ENCODE measurements at places on chromosomes 11 and 22.

DNA sequence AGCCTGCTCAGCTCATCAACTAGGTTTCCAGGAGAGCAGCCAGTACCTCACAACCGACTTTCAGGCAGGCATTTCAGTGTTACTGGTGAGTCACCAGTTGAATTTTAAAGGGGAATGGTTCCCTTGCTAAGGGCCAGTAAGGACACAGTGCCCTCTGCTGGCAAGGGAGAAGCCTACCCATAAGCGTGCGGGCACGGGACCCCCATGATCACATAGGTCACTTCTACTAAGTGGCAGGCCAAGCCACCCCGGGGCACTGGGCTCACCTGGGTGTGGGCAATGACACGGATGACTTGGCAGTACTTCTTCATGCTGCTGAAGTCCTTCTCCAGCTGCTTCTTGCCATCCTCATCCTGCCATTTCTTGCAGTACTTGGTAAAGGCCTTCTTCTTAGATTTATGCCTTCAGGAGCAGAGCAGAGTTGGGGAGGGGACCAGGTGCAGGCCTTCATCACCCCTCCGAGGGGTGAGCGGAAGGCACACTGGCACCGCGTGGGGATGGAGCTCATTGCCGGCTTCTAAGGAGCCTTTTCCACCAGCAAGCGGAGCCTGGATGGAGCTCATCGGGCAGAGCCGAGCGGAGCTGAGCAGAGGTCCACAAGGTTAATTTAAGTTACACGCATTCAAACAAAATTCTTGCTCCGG is 2.9 kb downstream of the RPL3 start:
- peak; percentile 94 for DNase-seq

DNA sequence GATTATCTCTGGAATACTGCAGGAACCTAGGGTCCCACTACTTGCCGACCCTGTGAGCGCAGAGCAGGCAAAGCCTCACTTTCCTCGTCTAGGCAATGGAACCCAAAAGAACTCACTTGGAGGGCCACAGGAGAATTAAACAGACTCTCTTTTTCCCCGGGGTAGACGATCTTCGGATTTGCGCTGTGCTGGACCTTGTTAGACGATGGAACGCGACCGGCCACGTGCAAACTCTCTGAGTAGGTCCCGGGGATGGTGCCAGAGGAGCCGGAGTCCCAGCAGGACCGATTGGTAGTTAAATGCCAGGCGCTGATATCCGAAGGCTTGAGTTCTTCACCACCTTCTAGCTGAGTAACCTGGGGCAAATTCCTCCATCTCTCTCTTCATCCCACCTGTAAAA is 1.0 kb upstream of the SLC1A2 start:
- DNase-seq: peak; percentile 20

GRCh38 chr22:17787241-17787640 is 13.0 kb upstream of the BID start:
- no peak for DNase-seq

GRCh38 chr11:16096336-16096735 is 260.0 kb downstream of the SOX6 start:
- no peak for DNase-seq

GRCh38 chr11:21040630-21041029 is 371.2 kb downstream of the NELL1 start:
- no peak for DNase-seq

DNA sequence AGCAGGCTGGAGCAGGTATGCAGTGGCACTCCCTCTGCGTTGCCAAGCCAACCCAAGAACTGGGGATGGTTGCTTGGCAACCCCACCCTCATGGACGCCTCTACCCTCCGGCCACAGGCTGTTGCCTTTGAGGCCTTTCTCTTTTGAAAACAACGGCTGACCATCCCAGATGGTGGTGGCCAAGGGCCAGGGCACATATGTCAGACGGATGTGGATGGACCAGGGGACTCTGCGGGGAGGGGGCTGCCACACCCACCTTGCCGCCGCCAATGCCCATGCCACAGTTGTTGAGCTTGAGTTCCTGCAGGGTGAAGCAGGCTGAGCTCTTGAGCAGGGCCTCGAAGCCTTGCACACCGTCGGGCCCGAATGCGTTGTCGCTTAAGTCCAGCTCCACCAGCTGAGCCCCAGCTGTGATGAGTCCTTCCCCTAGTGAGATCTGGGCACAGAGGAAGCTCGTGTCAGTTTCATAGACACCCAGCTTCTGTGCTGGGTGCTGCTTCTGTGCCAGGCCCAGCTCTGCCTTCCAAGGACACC is 21.5 kb downstream of the RANGAP1 start:
- DNase-seq: peak; percentile 39

GRCh38 chr11:22567759-22568158 is 57.9 kb downstream of the FANCF start:
- no peak for DNase-seq

DNA sequence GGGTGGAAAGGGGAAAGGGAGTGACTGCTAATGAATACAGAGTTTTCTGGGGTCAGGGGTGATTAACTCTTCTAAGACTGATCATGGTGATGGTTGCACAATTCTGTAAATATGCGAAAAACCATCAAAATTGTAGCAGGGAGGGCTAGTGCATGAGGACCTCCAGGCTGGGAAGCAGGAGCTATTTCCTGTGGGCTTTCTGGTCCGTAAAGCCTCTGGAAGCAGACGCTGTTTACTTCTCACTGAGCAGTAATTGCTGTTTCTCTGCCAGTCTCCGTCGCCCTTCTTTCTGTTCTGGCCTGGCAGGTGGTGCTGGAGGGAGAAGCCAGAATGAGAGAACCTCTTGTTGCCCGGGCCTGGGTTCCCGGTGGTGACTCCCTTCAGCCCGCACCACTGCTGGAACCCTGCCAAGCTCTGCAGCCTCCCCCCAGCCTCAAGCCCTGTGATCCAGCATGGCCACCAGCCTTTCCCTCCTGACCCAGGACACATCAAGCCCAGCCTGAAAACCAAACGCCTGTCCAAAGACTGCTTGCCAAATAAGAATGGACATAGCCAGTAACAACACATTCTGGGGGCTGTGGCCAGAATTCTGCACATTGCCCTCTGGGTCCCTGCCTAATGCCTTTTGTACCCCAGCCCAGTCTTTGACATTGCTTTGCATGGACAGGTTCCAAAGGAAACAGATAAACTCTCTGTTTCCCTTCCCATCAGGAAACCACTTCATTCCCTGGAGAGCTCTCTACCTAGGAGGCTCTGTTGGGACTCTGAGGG is 201.0 kb upstream of the NAV2 start:
- DNase-seq: peak; percentile 49

DNA sequence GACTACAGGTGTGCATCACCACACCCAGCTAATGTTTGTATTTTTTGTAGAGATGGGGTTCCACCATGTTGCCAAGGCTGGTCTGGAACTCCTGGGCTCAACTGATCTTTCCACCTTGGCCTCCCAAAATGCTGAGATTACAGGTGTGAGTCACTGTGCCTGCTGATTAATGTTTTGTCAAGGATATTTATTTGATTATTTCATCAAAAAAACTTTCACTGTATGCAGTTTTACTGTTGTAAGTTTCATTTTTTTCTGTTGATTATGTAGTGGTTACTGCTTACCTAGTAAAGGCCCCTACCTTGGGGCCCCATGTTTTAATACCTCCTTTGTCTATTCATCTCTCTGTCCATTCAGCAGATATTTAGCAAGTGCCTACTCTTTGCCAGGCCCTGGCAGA is 16.7 kb upstream of the FAM168A start:
- DNase-seq: no peak

GRCh38 chr11:114011443-114011842 is 36.5 kb downstream of the HTR3A start:
- no peak for DNase-seq

- no peak for DNase-seq
Measured at GRCh38 chr22:24102366-24103200, 78.7 kb upstream of the SUSD2 start.

- peak; percentile 81 for DNase-seq
Measured at GRCh38 chr11:114348200-114349191, 51.8 kb downstream of the C11orf71 start.

DNA sequence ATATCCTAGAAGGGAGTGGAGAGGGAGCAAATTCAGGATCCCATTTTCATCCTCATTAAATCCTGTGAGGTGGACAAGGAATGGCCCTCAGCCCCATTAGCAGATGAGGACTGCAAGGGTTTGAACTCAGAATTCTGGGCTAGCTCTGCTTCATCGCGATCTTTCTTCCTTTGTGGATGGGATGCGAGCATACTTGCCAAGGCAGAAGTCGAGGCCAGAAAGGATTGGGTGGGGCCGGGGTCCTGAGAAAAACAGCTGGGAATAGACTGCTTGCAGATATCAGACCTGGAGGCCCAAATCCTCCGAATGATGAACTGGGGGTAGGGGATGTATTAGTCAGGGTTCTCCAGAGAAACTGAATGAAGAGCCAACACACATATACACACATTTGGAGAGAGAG is 179.0 kb downstream of the CHST1 start:
- no peak for DNase-seq

DNA sequence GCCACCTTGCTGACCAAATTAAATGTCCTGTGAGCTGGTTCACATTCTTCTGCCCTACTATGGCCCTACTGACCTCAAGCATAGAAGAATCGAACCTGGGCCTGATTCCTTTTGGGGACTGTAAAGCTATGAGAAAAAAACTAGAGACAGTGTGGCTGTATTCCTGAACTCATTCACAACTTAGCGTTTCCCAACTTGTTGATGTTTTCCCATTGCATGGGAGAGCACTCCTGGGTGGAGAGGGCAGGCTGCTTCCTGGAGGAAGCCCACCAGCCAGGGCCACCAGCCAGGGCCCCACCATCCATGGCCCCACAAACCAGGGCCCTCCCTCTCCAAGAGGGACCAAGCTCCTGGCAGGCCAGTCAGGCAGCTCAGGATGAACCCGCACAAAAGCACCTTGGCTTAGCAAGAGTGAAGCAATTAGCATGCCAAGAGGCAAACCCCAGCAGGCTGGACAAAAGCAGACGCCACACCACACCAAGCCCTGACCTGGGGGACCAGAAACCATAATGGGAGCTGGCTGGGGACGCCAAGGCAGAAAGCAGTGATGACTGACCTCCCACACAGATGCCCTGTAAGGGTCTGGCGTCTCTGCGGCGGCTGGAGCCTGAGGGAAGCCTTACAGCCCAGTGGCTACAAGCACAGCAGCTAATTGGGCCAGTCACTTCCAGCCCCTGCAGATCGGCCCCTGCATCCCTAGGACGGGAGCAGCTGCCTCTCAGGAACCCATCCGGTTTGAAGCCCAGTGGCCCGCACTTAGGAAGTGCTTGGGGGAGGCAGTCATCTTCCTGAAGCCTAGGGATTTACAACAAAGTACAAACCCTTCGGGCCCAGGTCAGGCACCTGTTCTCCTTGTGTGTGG is 2.1 kb downstream of the CERK start:
- no peak for DNase-seq

DNA sequence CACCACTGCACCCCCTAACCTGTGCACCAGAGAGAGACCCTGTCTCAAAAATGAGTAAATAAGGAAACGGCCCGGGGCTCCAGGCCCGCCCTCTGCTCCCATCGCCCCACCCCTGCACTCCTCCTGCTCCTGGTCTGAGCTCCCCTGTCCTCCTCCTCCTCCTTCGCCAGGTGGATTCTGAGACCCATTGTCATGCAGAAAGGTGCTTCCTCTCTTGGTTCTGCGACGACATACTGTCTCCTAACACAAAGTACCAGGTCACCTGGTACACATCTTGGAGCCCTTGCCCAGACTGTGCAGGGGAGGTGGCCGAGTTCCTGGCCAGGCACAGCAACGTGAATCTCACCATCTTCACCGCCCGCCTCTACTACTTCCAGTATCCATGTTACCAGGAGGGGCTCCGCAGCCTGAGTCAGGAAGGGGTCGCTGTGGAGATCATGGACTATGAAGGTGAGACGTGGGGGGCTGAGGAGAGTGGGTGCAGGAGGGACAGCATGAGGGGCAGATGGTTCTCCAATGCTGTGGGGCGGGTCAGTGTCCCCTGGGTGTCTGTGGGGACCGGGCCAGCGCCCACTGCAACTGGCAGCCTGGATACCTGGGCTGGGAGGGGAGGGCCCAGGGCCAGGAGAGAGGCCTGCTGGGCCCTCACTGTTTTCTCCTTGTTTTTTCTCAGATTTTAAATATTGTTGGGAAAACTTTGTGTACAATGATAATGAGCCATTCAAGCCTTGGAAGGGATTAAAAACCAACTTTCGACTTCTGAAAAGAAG is 3.1 kb upstream of the APOBEC3D start:
- DNase-seq: no peak

DNA sequence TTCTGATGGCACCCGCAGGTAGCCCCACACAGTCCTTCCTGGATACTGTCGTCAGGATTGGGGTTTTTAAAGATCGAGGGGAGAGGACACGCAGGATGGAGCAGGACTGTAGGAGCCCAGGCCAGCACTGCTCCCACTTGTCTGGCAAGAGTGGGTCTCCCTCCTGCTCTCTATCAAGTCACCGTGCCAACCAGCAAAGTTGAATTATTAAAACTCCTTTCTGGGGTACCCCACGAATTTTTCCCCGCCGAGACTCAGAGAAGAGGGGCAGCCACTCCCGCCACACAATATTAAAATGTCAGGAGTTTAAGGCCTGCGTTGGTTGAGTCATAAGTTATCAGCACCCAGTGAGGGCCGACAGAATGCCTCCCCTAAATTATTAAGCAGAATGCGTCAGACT is 10.1 kb downstream of the LMO1 start:
- DNase-seq: no peak

- DNase-seq: no peak
Measured at GRCh38 chr11:83061883-83062282, 9.8 kb downstream of the RAB30 start.

GRCh38 chr22:23544852-23545251 is 35.2 kb downstream of the IGLL1 start:
- DNase-seq: no peak

DNA sequence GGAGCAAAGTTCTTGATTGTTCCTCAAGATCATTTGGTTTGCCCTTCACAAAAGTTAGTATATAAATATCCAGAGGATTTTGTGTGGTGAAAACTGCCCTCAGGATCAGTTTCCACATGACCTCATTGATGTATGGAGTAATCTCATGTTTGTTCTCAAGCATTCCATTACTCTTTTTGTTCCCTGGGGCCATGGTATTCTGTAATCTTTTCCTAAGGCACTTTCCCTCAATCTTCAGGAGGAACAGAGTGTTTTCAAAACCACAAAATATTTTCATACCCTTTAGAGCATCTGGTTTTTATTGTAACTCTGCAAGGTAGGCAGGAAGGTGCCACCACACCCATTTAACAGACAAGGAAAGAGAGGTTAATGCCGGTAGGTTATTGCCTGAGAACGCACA is 99.6 kb downstream of the FAM181B start:
- no peak for DNase-seq

DNA sequence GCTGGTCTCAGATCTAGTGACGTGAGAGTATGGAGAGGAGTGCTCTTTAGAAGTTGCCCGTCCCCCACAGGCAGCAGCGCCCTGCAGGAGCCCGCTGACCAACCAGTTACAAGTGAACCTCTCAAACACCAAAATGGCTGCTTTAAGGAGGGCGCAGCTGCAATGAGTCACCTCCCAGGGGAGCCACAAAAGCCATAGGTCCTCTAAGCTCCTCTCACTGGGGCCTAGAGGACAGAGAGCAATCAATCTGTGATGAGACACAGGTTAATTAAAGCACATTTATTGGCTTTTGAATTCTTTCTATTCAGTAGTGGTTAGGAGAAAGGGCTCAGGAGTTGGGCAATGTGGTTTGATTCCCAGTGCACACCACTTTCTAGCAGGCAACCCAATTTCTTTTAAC is 15.5 kb upstream of the RAPSN start:
- no peak for DNase-seq

Measured in stomach (tissue), 19 donors.